Stimulated activated CD8-positive, alpha-beta memory T cell treated with anti-CD3 and anti-CD28 coated beads, Interleukin-12 subunit alpha, Interleukin-12 subunit beta, amount 100 ng/mL, for 4 hours (primary cell): ENCODE measurements at places on chromosomes 7 and 10.

GRCh38 chr7:1694611-1695511 lies 24.8 kb downstream of the ELFN1 start:
- no peak for DNase-seq

GRCh38 chr7:6442114-6442513 lies 5.6 kb downstream of the DAGLB start:
- DNase-seq = no peak

GRCh38 chr10:33533612-33534011 lies 199.1 kb upstream of the NRP1 start:
- no peak for DNase-seq

- DNase-seq = no peak
Observed at GRCh38 chr10:62348029-62348428, 26.1 kb upstream of the ZNF365 start.
